ENCODE measurements at places on chromosomes 6 and 20.

- no peak for DNase-seq
Measured at GRCh38 chr6:116895935-116896334, 18.9 kb downstream of the RFX6 start.

- peak; percentile 61 for DNase-seq
Measured at GRCh38 chr6:26064619-26065257, 22.5 kb upstream of the HFE start.

DNA sequence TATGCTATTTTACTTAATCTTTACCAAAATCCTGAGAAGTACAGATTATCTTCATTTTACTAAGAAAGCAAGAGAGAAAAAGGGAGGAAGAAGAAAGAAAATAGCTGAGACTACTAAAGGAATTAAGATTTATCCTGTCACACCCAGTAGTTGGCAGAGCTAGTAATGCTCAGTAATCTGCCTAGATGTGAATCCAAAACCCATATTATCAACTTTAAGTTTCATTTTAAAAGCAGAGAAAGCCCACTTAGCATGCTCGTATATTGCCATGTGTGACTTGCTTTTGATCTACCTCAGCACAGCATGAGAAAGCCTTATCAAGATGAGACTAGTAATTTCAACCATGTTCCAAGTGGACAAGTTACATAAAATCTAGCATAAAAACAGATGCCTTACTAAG, 451.5 kb downstream of the TENT5A start:
- no peak for DNase-seq

- DNase-seq = no peak
Measured at GRCh38 chr6:13212096-13212495, 116.2 kb downstream of the TBC1D7 start.

GRCh38 chr20:5908981-5909380, 41.4 kb downstream of the TRMT6 start:
- no peak for DNase-seq

DNA sequence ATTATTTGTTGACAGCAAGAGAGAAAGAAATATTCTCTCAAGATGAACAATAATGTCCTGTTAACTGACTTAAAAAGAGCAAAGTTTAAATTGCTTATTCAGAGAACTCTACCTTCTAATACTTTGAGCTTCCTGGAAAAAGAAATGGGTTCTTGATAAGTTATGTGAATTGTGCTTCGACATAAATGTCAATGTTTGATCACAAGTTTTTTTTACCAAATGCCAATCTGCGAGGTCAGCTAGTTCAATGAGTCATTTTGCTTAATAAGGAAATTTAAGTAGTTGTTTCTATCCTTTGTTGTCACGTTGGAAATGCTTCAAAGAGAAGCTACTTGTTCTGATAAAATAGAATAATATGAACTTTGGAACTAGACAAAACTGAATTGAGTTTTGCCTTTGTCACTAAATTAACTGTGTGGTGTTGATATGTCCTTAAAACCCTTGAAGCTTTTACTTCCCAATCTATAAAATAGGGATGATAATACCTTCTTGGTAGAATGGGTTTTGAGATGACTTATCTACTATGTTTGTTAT, 642.1 kb upstream of the FLRT3 start:
- no peak for DNase-seq

DNA sequence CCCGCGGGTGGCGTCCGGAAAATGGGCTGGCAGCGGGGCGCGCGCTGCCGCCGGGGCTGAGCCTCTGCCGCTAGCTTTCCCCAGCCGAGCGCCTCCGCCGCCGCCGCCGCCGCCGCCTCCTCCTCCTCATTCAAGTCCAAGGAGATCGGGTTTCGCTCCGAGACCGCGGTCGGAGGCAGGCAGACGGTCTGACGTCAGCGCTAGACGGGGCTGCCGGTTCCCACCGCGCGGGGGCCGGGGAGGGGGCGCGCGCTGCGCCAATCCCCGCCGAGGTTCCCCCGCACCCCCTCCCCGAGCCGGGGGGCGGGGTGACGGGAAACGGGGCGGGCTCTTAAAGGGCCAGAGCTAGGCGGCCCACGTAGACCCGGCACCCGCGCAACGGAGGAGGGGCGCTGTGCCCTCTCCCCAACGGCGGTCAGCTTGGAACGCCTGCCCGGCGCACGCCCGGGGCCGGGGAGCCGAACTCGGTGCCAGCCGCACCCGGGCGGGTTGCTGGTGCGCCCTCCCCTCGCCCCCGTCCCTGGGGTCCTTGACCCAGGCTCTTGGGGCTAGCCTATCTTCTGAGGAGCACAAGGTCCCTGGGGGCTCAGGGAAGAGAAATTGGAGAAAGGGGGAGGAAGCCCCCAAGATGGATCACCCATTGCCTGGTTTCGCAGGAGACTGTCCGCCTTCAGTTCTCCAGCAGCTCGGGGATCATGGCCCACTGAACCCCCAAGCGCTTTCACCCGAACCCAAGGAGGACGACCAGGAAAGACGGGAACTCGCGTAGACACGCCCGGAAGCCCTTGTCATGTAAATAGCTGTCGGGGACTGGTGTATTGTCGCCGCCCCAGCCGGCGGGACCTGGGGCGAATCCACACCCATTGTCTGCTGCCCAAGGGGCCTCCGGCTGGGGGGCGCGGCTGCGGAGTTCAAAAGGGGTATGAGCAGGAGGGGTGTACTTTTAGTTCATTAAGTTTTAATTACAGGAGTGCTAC, at the start of gene PMEPA1:
Gene PMEPA1 (minus strand): TSS at position 193 of the 977 bp plus-strand sequence. CDS start 433 bp downstream, outside the sequence.
- peak; percentile 90 for DNase-seq

DNA sequence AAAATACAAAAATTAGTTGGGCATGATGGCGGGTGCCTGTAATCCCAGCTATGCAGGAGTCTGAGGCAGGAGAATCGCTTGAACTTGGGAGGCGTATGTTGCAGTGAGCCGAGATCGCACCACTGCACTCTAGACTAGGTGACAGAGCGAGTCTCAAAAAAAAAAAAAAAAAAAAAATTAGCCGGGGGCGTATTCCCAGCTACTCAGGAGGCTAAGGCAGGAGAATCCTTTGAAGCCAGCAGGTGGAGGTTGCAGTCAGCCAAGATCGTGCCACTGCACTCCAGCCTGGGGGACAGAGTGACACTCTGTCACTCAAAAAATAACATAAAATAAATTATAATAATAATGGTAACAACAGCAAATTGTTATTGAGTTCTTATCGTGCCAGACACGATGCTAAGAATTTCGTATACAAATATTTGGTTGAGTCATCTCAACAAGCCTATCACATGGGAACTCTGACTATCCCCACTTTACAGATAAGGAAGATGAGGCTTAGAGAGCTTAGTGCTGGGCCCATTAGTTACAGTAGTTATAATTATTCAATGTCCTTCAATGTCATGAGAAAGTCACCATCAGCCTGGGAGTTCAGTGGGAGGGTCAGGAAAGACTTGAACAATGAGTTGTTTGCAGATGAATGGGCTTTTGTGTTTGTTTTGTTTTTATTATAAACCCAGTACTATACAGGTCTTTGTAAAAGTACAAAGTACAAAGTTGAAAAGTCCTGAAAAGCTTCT, 19.4 kb downstream of the C6orf15 start:
- DNase-seq = no peak

DNA sequence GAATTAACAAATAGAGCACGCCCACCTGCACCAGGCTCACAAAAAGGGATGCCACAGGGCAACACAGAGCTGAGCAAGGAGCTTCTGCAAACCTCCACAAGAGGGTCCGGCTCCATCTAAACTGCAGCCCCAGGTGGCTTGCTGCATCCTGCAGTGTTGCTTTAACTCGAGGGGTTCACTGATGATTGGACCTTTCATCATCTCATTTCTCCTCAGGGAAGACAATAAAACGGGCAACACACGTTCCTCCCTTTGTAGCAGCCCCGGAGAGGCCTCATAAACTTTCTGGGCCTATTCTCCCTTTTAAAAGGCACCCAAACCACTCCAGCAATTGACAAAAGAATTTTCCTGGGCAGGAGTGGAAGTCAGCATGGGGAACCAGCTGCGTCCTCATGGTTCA, 161.5 kb upstream of the CDH4 start:
- DNase-seq = no peak

DNA sequence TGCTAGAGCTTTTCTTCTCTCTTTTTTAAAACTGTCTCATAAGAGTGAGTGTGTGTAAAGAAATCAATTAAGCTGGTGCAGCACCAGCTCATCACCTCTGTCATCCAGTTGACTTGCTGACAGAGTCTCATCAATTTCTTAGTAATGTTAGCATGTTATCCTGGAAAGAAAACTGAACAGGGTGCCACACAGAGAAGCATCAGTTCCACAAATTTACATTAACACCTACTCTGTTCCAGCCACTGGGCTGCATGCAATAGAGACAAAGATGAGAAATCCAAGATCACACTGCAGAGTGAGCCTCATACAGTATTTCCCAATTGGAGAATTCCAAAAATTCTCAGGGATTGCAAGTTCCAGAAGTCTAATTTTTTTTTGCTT, 207.0 kb upstream of the CITED2 start:
- no peak for DNase-seq

DNA sequence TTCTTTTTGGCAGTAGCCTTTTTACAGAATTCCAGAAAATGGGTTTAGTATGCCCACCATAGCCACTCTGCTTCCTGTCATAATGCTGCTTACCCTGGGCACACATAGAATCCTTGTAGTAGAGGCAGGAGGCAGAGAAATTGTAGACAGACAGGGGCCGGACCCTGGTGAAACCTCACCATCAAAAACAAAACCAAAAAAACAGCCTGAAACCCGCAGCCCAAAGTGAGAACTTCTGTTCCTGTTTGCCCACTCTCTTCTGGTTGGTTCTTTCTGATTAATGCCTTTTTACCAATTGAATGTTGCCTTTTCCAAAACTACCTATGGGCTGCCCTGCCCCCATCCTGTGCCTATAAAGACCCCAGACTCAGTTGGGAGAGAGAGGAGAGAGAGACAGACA, 188.2 kb downstream of the CDKAL1 start:
- DNase-seq = no peak

DNA sequence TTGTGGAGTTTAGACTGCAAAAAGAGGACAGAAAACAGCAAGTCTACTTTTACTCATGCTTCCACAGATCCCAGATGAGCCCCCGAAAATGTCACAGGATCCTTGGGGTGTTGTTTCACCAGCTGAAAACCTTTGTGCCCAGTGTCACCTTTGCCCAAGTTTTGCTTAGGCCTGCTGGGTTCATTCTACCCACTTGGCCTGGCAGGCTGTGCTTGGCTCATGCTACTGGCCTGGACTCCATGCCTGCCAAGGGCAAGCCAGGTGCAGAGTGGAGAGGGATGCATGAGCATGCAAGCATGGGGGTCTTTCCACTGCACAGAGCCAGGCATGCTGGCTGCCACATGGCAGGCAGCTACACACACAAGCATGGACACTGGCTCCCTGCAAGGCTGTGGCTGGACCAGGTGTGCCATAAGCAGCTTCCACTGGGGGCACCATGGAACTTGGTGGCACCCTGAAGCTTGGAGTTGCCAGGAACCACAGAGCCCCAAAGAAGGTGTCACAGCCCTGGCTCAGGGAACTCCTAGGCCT, 1082.0 kb downstream of the KHDRBS2 start:
- no peak for DNase-seq

DNA sequence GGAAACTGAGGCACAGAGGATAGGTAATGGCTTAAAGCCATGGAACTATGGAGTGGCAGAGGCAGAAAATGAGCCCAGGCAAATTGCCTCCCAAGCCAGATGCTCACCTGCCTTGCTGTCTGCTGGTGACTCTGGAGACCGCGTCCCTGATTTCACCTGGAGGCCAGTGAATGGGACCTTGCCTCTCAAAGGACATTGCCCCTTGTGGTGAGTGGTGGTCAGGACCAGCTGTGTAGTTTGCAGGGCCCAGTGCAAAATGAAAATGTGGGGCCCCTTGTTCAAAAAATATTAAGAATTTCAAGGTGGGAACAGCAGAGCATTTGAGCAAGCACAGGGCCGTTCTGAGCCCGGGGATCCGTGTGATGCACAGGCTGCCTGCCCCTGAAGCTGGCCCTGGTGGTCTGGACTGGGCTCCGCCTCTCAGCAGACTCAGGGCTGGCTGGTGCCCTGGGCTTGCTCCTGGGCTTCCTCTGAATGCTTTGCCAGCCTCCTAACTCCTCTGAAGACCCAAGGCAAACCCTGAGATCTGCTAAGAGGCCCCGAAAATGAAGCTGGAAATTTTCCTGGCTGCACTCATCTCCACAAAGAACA, 19.8 kb upstream of the KCNG1 start:
- no peak for DNase-seq

DNA sequence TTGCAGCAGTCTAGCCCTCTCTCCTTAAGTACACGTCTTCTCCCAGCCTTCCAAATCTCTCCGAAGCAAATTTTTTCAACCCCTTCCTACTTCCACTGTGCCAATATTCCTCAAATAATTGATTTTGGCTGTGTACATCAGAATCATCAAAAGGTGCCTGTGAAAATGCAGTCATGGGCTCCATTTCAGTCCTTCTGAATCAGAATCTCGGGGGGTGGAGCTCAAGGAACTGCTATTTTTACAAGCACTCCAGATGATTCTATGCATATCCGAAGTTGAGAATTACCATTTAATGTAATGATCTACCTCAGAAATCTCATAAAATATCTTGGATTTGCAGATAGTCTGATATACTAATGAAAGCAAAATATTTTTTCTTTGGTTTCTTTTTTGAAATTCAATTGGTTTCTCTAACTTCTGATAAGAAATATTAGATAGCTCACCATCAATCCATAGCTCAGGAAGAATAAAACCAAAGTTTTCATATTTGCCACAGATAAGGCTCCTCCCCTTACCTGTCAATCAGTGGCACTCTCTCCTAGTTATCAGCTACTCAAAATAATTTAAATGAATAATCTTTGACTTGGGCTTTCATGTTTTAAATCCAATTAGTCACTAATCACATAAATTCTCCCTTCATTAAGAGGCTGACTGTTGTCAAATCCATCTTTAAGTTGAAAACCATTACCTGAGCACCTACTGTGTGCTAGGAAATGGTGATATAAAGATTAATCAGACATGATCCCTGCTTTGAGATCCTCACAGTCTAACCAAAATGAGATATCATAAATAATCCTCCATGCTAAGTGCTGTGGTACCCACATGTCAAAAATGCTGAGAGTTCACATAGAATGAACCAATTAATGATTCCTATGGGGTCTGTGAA, 36.4 kb upstream of the STXBP5 start:
- no peak for DNase-seq

- DNase-seq = no peak
Measured at GRCh38 chr6:17666646-17667045, 40.1 kb downstream of the NUP153 start.

GRCh38 chr6:130913120-130913519, 85.9 kb downstream of the SMLR1 start:
- DNase-seq = peak; percentile 30

DNA sequence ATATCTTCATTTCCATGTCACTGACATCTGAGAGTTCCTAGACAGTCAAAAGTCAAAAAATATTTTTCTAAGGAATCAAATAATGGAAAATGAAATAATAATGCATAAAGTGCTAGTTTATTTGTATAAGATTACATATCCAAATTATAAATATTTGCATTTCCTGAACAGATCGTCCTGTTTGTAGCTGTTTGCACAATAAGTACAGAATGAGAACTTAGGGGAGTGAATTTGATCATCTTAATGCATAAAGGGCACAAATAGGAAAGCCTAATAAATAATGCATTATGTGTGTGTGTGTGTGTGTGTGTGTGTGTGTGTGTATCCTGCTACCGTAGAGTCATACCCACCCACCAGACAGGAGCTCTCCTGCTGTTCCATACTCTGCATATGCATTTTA, 521.0 kb upstream of the EPHA7 start:
- no peak for DNase-seq
